ENCODE measurements at places on chromosomes 4 and X.

DNA sequence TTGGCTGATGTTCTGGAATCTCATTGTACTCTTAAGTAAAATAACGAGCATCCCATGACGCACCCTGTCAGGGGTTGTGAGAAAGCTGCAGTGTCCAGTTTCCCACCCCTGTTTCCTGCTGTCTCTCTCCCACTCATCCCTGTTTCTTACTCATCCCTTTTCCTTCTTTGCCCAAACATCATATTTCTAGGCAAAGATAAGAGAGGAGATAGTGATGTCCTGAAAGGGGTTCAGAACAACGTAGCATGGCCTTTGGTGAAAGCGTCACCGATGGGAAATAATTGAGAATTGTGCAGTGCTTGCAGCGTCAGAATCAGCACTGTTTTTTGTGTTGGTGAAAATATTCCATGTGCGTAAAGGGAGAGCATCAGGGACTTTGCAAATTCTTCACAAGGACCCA is 23.5 kb upstream of the TMEM165 start:
- DNase-seq, result no peak

DNA sequence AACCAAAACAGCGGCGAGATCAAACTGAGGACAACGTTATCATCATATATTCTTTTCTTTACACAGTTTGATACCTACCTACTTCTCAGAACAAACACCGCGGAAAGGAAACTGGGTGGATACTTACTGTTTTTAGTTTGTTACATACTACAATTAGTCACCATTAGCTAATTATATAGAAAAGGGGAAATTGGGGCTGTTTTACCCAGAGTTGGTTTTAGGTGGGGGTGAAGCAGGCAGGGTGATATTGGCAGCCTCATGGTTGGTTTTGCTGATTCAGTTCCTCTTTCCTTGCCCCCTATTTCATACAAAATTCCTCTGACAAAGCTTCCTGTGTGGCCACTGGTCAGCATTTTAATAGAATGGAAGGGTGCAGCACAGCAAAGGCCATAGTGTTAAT is 77.8 kb downstream of the SORBS2 start:
- DNase-seq, result no peak

DNA sequence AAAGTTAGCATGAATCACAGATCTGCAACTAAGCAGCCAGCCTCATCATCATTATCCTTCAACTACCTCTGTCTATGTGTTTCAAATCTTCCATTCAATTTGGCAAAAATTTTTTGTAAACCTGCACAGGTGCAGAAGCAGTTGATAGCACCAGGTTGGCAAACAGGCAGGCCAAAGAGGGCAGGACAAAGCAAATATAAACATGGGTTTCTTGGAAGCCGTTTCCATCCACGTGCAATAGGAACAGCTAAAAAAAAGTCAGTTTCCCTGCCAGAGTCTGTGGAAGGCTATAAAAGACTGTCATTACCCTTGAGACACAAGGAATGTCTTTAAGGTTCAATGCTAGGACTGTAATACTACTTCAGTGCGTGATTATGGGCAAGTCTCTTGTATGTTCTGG is 253.2 kb downstream of the PDHA2 start:
- no peak for DNase-seq

- DNase-seq, result no peak
Measured at GRCh38 chr4:10055871-10056270, 34.6 kb upstream of the SLC2A9 start.

GRCh38 chrX:63032811-63033210 is 318.3 kb downstream of the SPIN4 start:
- DNase-seq, result no peak

DNA sequence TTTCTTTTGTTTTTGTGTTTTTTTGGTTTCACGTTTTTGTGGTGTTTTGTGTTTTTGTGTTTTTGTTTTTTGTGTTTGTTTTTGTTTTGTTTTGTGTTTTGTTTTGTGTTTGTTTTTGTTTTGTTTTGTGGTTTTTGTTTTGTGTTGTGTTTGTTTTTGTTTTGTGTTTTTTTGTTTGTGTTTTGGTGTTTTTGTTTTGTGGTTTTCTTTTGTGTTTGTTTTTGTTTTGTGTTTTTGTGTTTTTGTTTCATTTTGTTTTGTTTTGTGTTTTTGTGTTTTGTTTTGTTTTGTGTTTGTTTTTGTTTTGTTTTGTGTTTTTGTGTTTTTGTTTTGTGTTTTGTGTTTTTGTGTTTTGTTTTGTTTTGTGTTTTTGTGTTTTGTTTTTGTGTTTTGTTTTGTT is 20.9 kb downstream of the CSF2RA start:
- DNase-seq, result no peak

GRCh38 chr4:154277172-154277571 is 214.4 kb downstream of the DCHS2 start:
- DNase-seq, result peak; percentile 39

- no peak for DNase-seq
Measured at GRCh38 chr4:76007089-76007862, at the start of gene CXCL9. Gene CXCL9, minus strand, starts transcription at chr4:76007509. Its CDS starts 60 bp downstream, at chr4:76007449.

DNA sequence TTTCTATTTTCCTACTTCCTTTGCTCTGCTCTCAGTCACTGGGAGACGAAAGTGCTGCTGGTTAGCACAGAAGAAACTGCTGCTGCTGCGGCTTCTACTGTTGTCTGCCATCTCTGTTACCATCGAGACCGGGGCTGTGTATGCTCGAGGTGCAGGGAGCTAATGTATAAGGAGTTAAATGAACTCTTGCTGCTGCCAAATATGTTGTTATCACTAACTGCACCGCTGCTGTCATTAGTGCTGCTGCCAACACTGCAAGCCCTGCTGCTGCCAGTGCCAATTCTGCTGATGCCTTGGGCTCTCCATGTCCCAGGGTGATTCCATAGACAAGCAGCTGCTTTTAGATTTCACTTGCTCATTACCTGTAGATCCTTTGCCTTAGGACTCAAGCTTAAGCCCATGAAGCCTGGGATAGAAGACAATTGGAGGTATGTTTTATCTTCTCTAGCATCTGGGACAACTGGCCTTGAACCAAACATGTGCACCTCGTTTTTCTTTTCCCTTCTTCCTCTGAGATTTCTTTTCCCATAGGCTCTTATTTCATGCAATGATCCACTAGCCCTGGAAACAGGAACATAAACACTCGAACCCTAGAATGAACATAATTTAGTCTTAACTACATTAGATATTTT is 107.8 kb downstream of the CCSER1 start:
- no peak for DNase-seq

GRCh38 chr4:8851321-8852117 is 20.1 kb downstream of the HMX1 start:
- no peak for DNase-seq

DNA sequence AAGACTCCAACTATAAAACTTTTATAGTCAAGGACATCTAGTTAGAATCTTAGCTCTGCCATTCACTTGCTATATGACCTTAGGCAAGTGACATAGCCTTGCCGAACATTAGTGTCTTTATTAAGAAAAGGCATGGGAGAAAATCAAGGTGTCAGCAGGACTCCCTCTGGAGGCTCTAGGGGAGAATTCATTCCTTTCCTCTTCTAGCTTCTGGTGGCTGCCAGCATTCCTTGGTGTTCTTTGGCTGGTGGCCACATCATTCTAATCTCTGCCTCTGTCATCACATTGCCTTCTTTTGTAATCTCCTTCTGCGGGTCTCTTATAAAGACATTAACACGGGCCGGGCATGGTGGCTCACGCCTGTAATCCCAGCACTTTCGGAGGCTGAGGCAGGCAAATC is 99.8 kb downstream of the PPP1R2C start:
- no peak for DNase-seq

- no peak for DNase-seq
Measured at GRCh38 chr4:97656044-97656720, 487.1 kb downstream of the STPG2 start.

DNA sequence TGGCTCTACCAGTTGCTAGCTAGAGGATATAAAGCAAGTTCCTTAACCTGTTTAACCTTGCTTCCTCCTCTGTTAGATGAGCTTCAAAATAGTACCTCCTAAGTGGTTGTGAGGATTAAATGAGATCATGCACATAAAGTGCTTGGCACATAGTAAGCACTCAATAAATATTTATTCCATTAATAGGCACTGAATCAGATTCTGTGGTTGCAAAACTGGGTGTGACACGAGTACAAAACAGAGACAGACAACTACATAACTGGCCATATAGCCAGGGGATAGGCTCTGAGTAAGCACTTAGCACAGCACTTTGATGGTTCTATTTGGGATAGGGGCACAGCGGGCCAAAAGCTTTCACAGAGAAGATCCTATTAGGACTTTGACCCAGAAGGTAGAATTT is 150.3 kb downstream of the RELL1 start:
- no peak for DNase-seq

GRCh38 chr4:157128395-157128794 is 52.4 kb downstream of the GLRB start:
- DNase-seq, result no peak

DNA sequence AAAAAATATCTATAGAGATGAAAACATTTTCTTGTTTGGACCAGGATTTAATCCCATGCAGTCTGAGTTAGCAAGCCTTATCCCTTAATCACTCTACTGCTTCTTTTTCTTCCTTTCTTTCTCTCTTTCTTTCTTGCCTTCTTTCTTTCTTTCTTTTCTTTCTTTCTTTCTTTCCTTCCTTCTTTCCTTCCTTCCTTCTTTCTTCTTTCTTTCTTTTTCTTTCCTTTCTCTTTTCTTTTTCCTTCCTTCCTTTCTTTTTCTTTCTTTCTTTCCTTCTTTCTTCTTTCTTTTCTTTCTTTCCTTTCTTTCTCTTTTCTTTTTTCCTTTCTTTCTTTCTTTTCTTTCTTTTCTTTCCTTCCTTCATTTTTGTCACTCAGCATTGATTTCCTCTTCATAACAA is 434.6 kb downstream of the FAT4 start:
- DNase-seq, result no peak

GRCh38 chrX:76202471-76202870 is 29.6 kb downstream of the PBDC1 start:
- DNase-seq, result no peak

- DNase-seq, result no peak
Measured at GRCh38 chr4:26141911-26142638, 178.7 kb upstream of the RBPJ start.

DNA sequence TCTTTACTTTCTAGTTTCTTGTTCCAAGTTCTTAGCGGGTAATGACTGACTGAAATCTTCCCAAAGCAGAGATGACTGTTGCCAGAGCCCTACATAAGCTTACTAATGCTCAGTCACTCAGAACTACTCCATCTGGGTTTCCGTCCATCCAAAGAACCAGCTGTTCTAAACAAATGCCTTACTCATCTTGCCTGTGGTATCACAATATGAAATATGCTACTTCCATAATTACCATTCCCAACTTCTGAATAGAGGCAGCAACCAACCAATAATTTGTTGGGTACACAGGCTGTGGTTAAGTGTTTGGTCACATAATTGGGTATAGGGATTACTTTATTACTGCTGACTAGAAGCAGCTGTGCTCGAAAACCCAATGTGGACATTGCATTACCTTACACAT is 930.2 kb upstream of the DIAPH2 start:
- no peak for DNase-seq

DNA sequence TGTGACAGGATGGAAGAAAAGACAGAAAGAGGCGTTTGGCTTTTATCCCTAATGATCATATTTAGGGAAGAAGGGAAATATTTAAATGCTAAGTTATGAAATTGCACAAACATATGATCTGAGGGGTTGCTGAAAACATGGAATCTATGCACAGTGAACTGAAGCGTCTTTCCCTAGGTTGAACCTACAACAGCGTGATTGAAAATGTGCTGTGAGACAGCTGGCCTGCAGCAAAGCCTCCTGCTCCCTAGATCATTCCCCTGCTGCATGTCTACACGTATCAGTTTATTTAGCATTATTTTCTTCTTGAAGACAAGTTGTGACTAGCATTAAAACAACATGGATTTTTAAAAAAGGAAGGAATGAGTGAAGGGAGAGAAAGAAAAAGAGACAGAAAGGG is 272.5 kb upstream of the TRAM1L1 start:
- DNase-seq, result no peak

- DNase-seq, result no peak
Measured at GRCh38 chr4:103292959-103293358, 94.8 kb upstream of the CENPE start.

DNA sequence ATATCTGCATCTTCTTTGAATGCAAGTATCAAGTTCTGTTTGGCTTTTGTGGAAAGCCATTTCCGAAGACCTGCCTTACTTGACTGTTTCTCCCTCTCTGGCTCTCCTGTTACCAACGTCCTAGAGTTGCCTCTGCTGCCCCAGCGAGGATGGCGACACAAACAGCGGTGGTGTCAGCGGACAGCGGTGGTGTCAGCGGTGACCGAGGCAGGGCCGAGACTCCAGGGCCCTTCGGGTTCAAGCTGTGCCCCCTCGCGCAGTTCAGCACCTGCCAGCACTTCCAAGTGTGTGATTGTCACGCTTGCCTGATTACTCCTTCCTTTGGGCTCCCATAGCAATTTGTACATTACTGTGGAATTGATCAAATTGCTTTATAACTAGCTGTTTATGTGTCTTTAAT is 336.9 kb upstream of the FAT1 start:
- DNase-seq, result no peak

DNA sequence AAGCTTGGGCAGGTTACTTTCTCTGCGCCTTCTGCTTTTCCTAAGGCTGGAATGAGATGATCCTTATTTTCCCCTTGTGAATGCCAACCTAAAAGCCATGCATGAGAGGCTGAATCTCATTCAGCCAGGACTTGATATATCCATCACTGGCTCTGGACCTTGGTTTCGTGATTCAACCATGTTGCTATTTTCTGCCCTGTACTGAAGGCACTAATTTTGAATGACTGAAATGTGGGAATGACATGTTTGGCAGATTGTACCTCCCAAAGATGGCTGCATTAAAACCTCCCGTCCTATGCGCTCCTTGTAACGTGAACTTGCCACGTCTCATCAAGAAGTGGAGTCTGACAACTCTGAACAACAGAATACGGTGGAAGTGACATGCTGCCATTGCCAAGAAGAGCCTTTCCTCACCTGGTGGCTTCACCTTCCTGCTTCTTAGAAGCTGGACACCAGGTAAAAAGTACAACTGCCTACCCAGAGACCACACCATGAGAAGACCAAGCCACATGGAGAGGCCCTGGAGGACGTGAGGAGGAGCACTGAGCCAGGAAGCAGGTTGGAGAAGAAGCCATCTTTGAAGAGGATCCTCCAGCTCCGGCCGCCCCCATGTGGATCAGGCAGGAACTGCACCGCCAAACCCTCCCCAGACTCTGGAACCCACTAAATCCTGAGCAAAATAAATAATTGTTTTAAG is 174.5 kb downstream of the NSUN7 start:
- peak; percentile 81 for DNase-seq

DNA sequence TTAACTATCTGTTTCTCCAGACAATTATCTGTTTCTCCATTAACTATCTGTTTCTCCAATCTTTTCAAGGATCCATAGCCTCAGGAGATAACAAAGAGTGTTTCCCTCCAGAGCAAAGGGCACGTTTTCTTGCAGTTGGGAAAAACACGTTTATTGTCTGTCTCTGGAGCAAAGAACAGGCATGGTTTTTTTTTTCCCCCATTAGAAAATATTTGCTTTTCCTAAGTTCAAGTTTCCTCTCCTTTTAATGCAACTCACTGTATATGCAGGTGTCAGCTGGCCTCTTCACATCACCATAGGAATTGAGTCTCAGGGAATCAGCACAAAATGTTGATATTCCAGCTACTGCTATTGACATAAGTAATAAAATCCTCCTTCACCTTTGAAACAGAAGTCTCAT is 984.4 kb downstream of the RAB28 start:
- no peak for DNase-seq
